ENCODE measurements at places on chromosomes 13 and 19.

DNA sequence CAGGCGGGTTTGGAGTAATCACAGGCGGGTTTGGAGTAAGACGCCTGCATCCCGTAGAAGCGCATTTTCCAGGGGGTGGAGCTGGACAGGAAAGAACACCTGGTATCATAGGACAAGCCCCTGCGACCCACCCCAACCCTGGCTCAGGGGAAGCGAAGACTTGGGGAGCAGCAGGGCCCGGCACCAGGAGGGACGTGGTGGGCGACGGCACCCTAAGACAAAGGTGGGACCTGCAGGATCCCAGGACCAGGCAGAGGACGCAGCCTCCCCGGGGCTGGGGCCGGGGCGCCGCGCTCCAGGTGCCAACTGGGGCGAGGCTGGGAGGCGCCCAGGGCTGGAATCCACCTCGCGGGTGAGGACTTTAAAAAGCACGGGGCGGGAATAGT is 520 bp downstream of the ZNF600 start:
- no peak for DNase-seq

DNA sequence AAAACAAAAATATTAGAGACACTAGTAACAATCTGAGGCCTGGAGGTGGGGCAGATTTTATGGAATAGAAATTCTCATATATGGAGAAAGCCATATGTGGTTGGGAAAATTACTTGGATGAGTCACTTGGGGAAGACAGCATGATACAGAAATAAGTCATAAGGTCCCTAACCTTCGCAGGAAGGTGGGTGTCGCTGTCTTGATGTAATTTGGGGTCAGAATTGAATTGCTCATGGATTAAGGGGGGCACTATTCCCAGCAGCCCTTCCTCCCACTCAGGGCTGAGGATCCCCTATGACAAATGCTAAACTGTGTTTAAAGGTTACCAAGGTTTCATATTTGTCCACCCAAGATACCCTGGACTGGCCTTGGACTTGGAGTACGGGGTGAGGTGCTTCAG is 5.0 kb downstream of the RDH8 start:
- no peak for DNase-seq

DNA sequence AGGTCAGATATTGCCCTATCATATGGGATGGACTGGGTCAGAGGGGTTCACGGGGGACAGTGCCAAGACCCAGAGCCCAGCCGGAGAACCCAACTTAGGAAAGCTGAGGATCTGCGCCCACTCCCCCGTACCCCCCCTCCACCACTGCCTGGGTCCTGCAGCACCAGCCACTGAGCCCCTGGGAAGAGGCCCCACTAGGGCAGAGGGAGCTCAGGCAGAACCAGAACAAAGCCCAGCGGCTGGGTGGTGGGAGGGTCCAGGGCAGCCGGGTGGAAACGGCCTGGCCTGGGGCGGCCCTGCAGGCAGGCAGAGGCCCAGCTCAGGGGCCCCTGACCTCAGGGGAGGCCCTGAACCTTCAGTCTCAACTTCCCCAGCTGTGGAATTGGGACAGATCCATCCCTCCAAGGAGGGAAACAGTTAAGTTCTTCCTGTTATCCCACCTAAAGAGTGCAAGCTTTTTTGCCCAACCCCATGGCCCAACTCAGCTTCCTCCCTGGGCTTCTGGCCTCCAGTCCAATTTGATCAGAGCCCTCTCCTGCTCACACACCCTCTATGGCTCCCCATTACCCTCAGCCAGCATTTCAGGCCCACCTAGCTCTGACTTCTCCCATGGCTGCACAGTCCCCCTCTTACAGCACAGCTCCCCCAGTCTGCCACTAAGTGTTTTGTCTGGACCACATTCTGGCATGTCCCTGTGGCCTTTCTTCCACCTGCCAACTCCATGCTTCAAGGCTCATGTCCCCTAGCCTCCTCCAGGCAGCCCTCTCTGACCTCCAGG is 3.1 kb downstream of the NR2F6 start:
- DNase-seq: no peak

DNA sequence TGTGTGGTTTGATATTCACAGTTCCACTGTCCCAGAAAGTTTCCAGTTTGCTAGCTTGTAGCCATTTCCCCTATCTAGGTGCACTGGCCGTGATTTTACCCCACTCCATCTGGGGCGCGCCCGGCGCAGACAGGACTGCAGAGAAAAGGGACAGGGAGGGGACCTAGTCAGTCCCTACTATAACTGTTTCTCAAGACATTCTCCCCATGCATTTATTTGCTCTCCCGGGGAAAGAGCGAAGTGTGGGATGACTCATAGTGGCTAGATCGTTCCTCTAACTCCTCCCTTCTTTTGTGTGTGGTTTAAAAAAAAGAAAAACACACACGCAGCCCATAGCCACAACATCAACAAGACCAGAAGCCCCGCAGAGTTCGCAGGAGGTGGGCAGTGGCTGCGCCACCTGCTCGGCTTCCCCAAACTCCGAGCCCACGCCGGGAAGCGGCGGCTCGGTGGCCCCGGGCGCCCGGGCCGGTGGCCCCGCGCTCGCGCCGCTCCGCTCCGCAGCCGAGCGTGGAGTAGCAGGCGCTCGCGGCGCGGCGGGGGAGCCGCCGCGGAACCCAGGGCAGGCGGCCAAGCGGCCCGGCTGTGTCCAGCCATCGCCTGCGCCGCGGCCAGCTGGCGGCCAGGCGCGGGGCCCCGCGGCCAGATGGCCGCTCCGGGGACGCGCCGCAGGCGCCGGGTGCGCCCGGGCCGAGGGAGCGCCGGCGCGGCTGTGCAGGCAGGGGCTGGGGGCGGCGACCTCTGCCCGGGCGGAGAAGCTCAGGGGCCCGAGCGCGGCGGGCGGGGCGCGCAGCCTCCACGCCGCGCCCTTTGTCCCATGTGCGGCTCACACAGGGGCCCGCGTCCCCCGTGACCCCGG is 653 bp downstream of the TMTC4 start:
- DNase-seq: peak; percentile 28

DNA sequence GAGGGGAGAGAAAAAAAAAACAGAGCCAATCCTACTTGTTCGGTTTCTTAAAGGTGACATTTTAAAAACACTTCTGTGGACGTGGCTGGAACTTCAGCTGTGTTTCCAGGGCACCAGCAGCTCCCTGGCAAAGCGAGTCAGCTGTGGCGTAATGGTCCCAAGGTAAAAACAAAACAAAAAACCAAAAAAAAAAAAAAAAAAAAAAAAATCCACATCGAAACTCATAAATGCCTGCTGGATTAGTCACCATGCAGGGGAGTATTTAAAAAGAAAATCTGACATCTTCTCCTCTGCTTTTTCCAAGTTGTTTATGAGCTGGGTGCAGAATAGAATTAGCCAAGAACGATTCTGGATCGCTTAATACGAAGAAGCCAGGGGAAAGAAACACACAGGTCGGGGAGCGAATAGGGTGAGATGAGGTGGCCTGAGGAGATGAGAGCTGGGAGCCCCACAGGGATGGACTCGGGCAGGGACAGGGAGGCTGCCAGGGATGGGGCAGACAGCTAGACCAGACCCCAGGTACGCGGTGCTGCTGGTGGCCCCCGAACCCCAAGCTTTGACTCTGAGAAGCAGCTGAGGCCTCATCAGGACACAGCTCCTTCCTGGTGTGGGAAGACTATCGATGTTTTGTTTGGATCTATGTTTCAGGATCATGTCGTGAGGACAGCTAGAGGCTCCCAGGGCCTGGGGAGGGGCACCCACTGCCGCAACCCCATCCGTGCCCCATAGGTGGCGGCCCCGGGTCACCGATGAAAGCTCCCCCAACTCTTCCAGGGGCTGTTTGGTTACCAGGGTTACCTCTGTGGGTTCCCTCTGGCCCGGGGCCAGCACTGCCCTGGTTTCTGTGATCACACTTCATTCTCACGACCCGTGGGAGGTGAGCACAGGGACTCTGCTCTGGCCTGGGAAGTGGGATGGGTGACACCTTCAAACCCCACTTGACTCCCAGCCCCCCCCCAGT is 3.1 kb upstream of the CTXN1 start:
- peak; percentile 45 for DNase-seq

DNA sequence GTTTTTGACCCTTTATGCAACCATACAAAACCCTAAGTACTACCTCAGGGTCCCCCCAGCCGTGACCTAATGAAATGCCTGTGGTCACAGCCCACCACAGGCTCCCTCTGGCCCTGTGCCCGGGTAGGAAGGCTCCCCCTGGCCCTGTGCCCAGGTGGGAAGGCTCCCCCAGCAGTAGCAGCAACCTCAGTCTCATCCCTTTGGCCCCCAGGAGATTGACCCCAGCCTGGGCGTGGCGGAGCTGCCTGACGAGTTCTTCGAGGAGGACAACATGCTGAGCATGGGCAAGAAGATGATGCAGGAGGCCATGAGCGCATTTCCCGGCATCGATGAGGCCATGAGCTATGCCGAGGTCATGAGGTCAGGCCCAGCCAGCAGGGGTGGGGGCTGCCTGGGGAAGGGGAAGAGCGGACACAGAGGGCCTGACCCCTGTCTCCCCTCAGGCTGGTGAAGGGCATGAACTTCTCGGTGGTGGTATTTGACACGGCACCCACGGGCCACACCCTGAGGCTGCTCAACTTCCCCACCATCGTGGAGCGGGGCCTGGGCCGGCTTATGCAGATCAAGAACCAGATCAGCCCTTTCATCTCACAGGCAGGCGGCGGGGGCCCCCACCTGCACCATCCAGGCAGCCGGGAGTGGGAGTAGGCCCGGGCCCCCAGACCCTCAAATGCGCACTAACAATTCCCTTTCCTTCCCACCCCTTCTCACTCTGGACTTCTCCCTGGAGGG is 6.3 kb upstream of the BEST2 start:
- no peak for DNase-seq

GRCh38 chr13:93955904-93956303 is 523.6 kb downstream of the DCT start:
- DNase-seq: no peak

- peak; percentile 9 for DNase-seq
Measured at GRCh38 chr13:41751277-41751676, 209.6 kb downstream of the VWA8 start.

GRCh38 chr19:11964496-11964857 is 363 bp upstream of the ZNF763 start:
- no peak for DNase-seq

- no peak for DNase-seq
Measured at GRCh38 chr13:67643516-67644055, 413.4 kb upstream of the PCDH9 start.

GRCh38 chr13:66216728-66217127 is 1013.4 kb downstream of the PCDH9 start:
- no peak for DNase-seq

DNA sequence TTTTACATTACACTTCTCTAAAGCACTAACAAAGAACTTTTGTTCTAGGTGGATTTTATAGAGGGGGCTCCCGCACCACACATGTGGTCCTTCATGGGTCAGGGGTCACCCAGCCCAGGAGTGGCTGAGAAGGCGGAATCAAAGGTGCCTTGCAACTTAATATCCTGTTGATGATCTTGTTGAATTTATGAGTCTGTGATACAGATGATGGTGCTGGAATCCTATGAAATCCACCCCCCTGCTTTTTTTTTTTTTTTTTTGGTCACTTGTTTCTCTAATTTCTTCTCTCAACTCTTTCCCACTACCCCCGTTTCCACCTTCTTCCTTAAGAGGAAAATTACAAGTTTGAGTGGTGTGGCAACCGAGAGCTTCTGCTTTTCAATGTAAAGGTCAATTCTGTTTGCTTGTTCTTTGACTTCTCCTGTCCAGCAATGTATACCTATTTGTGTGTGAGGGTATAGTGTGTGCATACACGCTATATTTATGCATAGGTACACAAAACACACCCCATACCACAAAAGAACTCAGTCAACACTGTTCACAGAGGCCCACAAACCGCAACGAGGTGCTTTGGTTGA is 4.2 kb upstream of the ZIC2 start:
- DNase-seq: no peak

DNA sequence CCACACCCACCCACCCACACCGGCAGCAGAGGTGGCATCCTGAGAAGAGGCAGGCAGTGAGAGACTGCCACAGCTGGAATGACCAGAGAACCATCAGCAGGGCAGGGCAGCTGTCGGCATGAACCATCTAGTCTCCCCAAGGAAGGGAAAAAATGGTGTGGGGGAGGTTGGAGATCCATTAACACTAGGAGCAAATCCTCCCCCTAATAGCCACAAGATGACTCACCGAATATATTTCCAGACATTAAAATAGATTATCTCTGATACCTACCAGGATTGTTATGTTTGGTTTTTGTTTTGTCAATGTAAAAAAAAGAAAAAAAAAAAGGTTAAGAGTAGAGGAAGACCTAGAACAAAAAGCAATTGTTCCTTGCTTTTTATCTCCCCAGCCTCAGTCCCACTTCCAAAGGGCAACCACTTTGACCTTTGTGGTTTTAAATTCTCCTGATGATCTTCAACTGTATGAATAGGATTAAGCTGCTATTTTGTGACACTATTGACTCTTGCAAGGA is 34.2 kb downstream of the THSD1 start:
- DNase-seq: no peak

DNA sequence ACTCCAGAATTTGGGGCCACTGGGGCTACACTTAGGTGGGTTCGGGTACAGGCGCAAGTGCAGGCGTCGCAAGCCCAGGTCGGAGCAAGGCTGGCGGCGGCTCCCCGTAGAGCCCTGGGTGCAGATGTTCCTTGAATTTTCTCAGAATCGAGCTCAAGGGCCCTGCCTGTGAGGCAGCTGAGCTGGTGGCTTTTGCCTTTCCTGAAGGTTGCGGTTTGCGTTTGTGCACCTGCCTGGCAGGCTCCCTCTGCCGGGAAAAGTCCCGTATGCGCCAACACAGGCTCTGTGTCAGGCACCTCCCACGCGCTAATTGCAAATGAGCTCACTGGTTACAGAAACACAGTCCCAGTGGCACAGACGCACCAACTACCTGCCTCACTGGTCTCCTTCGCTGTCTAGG is 5.9 kb downstream of the DOHH start:
- DNase-seq: no peak

- no peak for DNase-seq
Measured at GRCh38 chr19:3346677-3347353, 19.6 kb upstream of the NFIC start.

DNA sequence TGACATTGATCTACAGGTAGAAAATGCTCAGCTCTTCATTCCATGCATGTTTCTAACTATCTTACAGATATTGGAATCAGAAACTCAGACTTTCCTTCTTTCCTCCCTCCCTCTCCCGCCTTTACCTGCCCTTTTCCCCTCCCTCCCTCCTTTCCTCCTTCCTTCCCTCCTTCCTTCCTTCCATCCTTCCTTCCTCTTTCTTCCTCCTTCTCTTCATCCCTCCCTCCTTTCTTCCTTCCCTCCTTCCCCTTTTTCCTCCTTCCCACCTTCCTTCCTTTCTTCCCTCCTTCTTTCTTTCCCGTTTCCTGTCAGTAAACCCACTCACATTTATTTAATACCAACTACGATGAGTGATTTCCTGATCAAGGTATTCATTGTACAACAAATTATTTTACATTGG is 113.4 kb upstream of the IRS2 start:
- no peak for DNase-seq
